Left renal pelvis (tissue), 4 donors: ENCODE measurements at places on chromosomes 1 and 21. TPM values are rescaled to one million over a fixed set of nuclear protein-coding genes. Genes with fewer than 3 reads are reported as not detected.

GRCh38 chr1:187956975-187957374 is 1128.2 kb downstream of the PLA2G4A start:
- DNase-seq = no peak

GRCh38 chr1:201887116-201887866 is 1.4 kb upstream of the SHISA4 start:
- DNase-seq = no peak

- DNase-seq = no peak
Observed at GRCh38 chr1:237041461-237041794, 556 bp upstream of the RYR2 start.

- DNase-seq = no peak
Observed at GRCh38 chr1:164325786-164326185, 233.2 kb upstream of the PBX1 start.

DNA sequence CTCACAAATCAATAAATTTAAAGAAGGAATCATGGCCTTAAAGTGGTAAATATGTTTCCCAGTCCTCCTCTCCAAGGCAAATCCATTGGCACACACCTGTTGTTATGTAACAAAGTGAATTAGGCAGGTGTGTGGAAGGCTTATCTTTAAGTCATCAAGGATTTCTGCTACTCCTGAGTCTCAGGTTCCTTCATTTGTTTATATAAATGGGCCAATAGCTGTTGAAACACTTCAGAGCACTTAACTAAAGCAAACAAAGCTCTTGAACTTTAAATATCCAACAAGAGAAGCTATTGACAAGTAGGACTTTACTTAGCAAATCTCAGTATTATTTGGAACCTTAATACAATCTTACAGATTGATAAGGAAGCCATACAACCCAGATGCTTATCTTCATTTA is 99.3 kb upstream of the ESRRG start:
- no peak for DNase-seq

- DNase-seq = peak; percentile 40
Observed at GRCh38 chr1:94416901-94417727, 1.1 kb upstream of the ABCD3 start.

- no peak for DNase-seq
Observed at GRCh38 chr1:14913482-14914177, 239.9 kb upstream of the TMEM51 start.

DNA sequence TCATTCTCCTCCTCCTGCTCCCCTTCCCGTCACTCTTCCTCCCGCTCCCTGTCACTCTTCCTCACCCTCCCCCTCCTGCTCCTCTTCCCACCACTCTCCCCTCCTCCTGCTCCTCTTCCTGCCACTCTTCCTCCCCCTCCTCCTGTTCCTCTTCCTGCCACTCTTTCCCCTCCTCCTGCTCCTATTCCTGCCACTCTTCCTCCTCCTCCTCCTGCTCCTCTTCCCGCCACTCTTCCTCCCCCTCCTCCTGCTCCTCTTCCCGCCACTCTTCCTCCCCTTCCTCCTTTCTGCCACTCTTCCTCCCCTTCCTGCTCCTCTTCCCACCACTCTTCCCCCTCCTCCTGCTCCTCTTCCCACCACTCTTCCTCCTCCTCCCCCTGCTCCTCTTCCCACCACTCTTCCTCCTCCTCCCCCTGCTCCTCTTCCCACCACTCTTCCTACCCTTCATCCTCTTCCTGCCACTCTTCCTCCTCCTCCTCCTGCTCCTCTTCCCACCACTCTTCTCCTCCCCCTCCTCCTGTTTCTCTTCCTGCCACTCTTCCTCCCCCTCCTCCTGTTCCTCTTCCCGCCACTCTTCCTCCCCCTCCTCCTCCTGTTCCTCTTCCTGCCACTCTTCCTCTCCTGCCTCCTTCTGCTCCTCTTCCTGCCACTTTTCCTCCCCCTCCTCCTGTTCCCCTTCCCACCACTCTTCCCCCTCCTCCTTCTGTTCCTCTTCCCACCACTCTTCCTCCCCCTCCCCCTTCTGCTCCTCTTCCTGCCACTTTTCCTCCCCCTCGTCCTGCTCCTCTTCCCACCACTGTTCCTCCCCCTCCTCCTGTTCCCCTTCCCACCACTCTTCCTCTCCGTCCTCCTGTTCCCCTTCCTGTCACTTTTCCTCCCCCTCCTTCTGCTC is 28.7 kb upstream of the ARTN start:
- no peak for DNase-seq

- DNase-seq = no peak
Observed at GRCh38 chr1:59011663-59012062, 227.8 kb upstream of the JUN start.

The SPATA1 gene
- 1.5 TPM for polyA plus RNA-seq

The ARHGEF16 gene
- 13.2 TPM for polyA plus RNA-seq

The GBP2 gene
- polyA plus RNA-seq = 2.6 TPM

The SCAMP3 gene
- 58.9 TPM for polyA plus RNA-seq

The INSRR gene
- polyA plus RNA-seq = 3.9 TPM

The DIO1 gene
- polyA plus RNA-seq = 9.7 TPM

The CDA gene
- 6.1 TPM for polyA plus RNA-seq
